ENCODE measurements at places on chromosomes 1 and 21.

DNA sequence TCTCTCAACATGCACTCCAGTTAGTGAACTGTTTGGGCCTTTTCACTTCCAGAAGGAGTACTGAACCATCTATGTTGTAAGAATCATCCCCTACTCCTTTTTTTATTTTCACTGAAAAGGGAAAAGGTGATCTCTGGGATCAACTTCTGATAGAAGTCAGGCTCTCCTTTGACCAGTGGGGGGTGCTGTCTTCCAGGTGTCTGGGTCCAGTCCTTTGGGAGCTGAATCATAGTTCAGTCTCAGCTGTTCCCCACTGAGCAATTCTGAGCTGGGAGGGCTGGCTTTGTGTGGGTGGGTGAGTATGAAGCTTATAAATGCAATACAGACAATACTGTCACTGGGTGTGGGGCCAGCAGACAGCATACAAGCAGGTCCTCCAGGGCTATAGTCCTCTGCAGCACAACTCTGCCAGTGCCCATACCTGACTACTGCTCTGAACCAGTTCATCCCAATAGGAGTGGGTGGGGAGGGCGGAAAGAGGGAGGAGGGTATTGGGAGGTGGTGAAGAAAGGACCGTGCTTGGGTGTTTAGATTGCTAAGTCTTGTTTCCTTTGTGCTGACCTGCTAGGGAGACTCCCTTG is 12.5 kb upstream of the SARS1 start:
- DNase-seq, result peak; percentile 88

DNA sequence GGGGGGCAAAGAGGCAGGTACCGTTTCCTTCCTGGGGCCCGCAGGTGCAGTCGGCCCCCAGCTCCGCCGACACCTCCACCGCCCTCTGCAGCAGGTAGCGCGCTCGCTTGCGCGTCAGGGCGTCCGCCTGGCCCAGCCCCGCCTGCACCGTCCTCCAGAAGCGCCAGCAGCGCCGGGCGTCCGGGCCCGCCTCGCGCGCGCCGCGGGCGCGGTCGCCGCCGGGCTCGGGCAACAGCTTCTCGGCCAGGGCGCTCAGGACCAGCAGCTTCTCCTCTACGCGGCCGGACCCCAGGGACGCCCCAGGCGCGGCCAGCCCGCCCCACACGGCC is 863 bp downstream of the TARBP1 start:
- DNase-seq, result peak; percentile 29

DNA sequence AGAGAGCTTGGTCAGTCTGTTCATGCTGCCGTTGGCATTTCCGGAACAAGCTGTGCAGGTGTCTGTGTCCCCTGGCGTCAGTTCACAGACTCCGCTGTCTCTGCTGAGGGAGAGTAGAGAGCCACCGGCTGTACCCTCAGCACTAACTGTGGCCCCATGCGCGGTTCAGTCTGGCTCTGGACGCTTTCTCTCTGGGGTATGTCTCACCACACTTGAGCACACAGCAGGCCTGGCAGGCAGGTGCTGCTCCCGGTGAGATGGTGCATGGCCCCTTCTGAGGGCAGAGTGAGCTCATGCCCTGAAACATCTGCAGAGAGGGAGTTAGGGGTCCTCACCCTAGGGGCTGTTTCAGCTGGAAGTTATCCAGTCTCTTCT is 60.0 kb upstream of the TLR5 start:
- DNase-seq, result no peak

DNA sequence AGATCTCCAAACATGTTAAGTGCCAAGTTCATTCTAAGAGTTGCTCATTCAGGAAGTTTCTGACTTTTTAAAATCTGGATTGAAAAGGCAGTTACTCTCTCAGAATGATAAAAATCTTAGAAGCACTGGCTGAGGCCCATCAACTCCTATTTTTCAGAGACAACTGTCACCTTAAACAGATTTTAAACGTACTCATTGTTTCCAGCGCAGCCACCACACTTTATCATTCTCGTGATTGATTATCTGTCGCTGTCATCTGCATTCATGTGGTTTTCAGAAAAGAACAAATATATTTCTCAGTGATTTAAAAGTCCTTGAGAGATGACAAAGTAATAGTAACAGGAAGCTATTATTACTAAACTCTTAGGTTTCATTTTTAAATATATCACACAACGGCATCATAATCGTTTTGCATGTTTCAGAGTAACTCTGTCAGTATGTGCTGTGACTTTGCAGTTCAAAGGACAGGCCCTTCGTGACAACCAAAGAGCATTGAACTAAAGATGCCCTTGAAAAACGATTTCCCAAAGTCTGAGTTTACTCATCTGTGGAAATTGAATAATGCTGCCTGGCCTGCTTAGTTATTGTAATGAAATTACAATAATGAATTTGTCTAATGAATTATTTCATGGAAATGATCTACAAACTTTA is 14.9 kb upstream of the KCNK1 start:
- peak; percentile 41 for DNase-seq

GRCh38 chr1:166947398-166948043 is 27.8 kb downstream of the ILDR2 start:
- peak; percentile 61 for DNase-seq

All from fibroblast of skin of abdomen (primary cell).